ENCODE measurements at places on chromosomes 3 and 15. TPM values are rescaled to one million over a fixed set of nuclear protein-coding genes. Genes with fewer than 3 reads are reported as not detected.

Gene CDC25A
- total RNA-seq = 25.5 TPM

Gene GOLGA6L7
- total RNA-seq = not detected

Gene NTRK3
- total RNA-seq = not detected

Gene ALG1L2
- not detected for total RNA-seq

Gene PEAK1
- total RNA-seq = 7.5 TPM

Gene ATP13A5
- total RNA-seq = not detected

Gene OTOL1
- not detected for total RNA-seq

Gene ACKR4
- 0.19 TPM for total RNA-seq

Gene ROPN1
- not detected for total RNA-seq

Gene C3orf22
- total RNA-seq = not detected

Gene KLF15
- not detected for total RNA-seq

Gene TMEM108
- not detected for total RNA-seq

Gene NCK1
- total RNA-seq = 25.2 TPM

Gene LRRK1
- 8.0 TPM for total RNA-seq

Gene HYAL1
- total RNA-seq = 3.0 TPM

Gene IGF2BP2
- total RNA-seq = 116 TPM

Gene GNAT1
- total RNA-seq = not detected

Gene CISH
- 6.6 TPM for total RNA-seq

Gene FAM81A
- 0.04 TPM for total RNA-seq
